ENCODE measurements at places on chromosomes 13 and 19. TPM values are rescaled to one million over a fixed set of nuclear protein-coding genes. Genes with fewer than 3 reads are reported as not detected.

DNA sequence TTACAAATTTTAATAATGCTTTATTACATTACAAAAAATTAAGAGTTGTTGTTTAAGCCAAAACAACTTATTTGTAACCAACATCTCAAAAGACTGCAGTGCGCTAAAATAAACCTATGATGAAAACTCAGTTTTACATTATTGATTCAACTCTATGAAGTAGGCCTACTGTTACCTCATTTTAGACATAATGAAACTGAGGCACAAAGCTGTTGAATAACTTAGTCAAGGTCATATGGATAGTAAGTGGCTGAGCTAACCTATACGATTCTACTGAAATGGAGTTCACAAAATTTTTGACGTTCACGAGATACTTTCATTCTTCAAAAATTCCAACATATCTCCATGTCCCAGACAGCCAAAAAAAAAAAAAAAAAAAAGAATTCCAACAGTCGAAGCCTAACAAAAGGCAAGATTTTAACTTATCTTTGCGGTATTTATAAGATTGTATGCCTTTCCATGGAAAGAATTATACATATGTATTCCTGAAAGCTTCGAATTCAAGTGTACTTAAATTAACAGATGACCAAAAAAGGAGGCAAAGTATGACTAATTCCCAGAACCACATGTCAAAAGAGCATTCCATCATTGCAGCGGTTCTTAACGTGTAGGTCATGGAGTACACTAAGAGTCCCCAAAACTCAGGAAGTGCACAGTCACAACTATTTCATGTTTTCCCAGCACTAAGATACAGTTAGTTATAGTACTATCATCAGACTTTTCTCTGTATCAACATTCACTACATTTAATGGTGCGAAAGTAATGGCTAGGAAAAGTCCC is 69.4 kb downstream of the PSPC1 start:
- peaks cover 21% of the 10 kb centered on the region for H3K4me1 ChIP-seq
- peaks cover 20% of the 10 kb centered on the region for H3K36me3 ChIP-seq
- H3K4me3 ChIP-seq = no peak overlapping the region
- no peak overlapping the region for H3K27ac ChIP-seq

DNA sequence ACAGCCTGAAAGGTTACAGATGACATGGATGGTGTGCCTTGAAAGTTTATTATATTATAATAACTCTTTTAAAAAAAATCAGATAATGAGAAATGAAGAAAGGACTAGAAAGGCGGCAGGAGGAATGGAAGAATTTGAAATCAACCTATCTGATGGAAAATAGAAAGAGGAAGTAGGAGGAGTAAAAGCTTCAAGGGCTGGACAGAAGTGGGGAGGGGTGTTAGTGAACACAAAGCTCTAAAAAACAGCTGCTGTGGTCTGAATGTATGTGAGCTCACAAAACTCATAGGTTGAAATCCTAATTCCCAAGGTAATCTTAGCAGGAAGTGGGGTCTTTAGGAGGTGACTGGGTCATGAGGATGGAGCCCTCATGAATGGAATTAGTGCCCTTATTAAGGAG is 19.5 kb downstream of the CCDC70 start:
- H3K4me1 ChIP-seq = no peaks in the 10 kb centered on the region
- no peak overlapping the region for H3K4me3 ChIP-seq
- DNase-seq = no peak
- H3K27ac ChIP-seq = no peak overlapping the region
- H3K27me3 ChIP-seq = no peaks in the 10 kb centered on the region
- no peaks in the 10 kb centered on the region for H3K36me3 ChIP-seq

GRCh38 chr13:45289936-45290563 is 50.9 kb downstream of the TPT1 start:
- H3K27me3 ChIP-seq = no peaks in the 10 kb centered on the region
- H3K4me3 ChIP-seq = no peak overlapping the region
- peaks cover 6% of the 10 kb centered on the region for H3K4me1 ChIP-seq
- H3K27ac ChIP-seq = no peak overlapping the region
- no peak for DNase-seq

GRCh38 chr19:51356159-51356801 is 9.9 kb downstream of the ETFB start:
- peaks cover 21% of the 10 kb centered on the region for H3K4me1 ChIP-seq
- H3K4me3 ChIP-seq = no peak overlapping the region
- H3K27ac ChIP-seq = no peak overlapping the region
- H3K36me3 ChIP-seq = peaks cover 8% of the 10 kb centered on the region

GRCh38 chr13:20824762-20825476 is 51.2 kb upstream of the EEF1AKMT1 start:
- no peaks in the 10 kb centered on the region for H3K27me3 ChIP-seq
- peaks cover 11% of the 10 kb centered on the region for H3K36me3 ChIP-seq
- no peak for DNase-seq
- H3K4me3 ChIP-seq = no peak overlapping the region

GRCh38 chr13:113623491-113624234 is 34.3 kb downstream of the ATP4B start:
- peaks cover 3% of the 10 kb centered on the region for H3K4me1 ChIP-seq
- H3K27ac ChIP-seq = no peak overlapping the region
- H3K27me3 ChIP-seq = no peaks in the 10 kb centered on the region
- H3K4me3 ChIP-seq = no peak overlapping the region
- DNase-seq = no peak
- H3K36me3 ChIP-seq = peaks cover 31% of the 10 kb centered on the region

GRCh38 chr19:50358483-50359327 is 6.7 kb downstream of the NAPSA start:
- peaks cover 55% of the 10 kb centered on the region for H3K4me1 ChIP-seq
- DNase-seq = peak; percentile 76

DNA sequence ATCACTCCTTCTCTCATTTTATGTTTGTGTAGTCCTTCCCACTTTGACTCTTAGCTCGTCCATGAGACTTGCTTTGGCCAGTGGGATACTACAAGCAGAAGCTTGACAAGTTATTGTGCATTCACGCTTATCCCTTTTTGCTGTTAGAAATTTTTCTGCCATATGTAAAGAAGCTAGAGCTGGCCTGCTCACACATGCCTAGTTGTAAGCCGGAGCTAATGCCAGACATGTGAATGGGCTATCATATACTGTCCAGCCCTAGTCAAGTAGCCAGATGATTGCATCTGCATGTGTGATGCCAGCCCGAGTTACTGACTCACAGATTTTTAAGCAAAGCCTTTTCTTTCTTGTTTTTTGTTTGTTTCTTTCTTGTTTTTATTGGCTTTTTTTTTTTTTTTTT is 460.7 kb downstream of the TDRD3 start:
- no peak overlapping the region for H3K4me3 ChIP-seq
- no peaks in the 10 kb centered on the region for H3K36me3 ChIP-seq
- no peak overlapping the region for H3K27ac ChIP-seq
- H3K4me1 ChIP-seq = no peaks in the 10 kb centered on the region

DNA sequence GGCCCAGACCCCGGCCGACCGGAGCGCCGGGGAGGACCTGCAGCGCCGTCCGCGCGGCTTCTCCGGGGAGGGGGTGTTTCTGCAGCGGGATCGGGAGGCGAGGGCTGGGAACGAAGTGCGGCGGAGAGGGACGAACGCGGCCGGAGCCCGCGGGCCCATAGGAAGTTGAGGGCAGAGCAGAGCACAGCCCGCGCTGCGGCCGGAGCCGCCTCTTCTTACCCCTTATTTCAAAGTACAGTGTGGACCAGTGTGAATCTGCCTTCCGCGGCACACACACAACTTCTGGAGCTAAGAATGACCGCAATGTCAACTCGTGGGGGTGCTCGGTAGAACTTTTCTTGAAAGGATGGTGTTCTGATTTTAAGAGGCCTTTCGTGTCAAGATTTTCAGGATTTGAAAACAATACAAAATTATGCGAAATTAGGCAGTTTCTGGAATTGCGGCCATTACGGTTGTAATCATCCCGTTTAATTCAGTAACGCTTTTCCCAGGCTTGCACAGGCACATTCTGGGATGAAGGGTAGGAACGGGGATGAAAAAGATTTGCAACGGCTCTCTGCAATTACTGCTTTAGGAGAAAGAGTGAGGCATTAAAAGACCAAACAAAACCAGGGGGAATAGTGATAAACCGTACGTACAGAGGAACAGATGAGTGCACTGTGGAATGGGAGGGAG is 821 bp downstream of the TDRD3 start:
- peak overlapping the region; percentile 93 for H3K27ac ChIP-seq
- H3K4me1 ChIP-seq = peaks cover 29% of the 10 kb centered on the region
- peak overlapping the region; percentile 82 for H3K4me3 ChIP-seq
- H3K36me3 ChIP-seq = peaks cover 1% of the 10 kb centered on the region
- peak; percentile 49 for DNase-seq

Gene VAV1
- 103 TPM for total RNA-seq

Gene GPC6
- total RNA-seq = not detected

Gene ZNF208
- 1.7 TPM for total RNA-seq

Gene FGF22
- not detected for total RNA-seq

Gene KCNJ14
- 1.7 TPM for total RNA-seq

Data from activated naive CD4-positive, alpha-beta T cell treated with anti-CD3 and anti-CD28 coated beads for 36 hours (primary cell).